ENCODE measurements at places on chromosomes 12 and 14. TPM values are rescaled to one million over a fixed set of nuclear protein-coding genes. Genes with fewer than 3 reads are reported as not detected.

The FOXN4 gene
- total RNA-seq: 0.29 TPM

The GRIN2B gene
- total RNA-seq: 4.4 TPM

The NUP37 gene
- 17.0 TPM for total RNA-seq

The PPP4R4 gene
- 0.06 TPM for total RNA-seq

The DNAJC22 gene
- 14.1 TPM for total RNA-seq

The FAM222A gene
- 5.0 TPM for total RNA-seq

The DHRS2 gene
- 90.6 TPM for total RNA-seq

The MGP gene
- 54.7 TPM for total RNA-seq

The HHIPL1 gene
- 3.4 TPM for total RNA-seq

The SIVA1 gene
- total RNA-seq: 84.4 TPM

The SERPINA5 gene
- total RNA-seq: 20.0 TPM

The PLCZ1 gene
- 1.2 TPM for total RNA-seq

The SDSL gene
- total RNA-seq: 8.3 TPM

The KRT83 gene
- total RNA-seq: not detected

The RPGRIP1 gene
- 1.1 TPM for total RNA-seq

The AICDA gene
- 0.23 TPM for total RNA-seq

The KLRC1 gene
- 0.41 TPM for total RNA-seq

The KRT78 gene
- not detected for total RNA-seq

The LIN7A gene
- total RNA-seq: 17.6 TPM

The AVPR1A gene
- total RNA-seq: 38.7 TPM

The IRAK3 gene
- total RNA-seq: 10.5 TPM

The SLC25A47 gene
- total RNA-seq: not detected

The NEDD1 gene
- 44.5 TPM for total RNA-seq

The REC8 gene
- 28.1 TPM for total RNA-seq

The OR6C2 gene
- total RNA-seq: not detected

The C12orf60 gene
- total RNA-seq: 2.7 TPM

The HCAR1 gene
- 3.7 TPM for total RNA-seq

The KRR1 gene
- 62.0 TPM for total RNA-seq

The GPR84 gene
- 0.53 TPM for total RNA-seq

The PRIMA1 gene
- total RNA-seq: 0.41 TPM

The ASPG gene
- 12.3 TPM for total RNA-seq

The RFX4 gene
- not detected for total RNA-seq

The MAP3K9 gene
- total RNA-seq: 4.0 TPM

Data from metanephros (tissue), 2 donors.